Right renal cortex interstitium (tissue), 3 donors: ENCODE measurements at places on chromosomes 5 and 9.

- DNase-seq, result no peak
Measured at GRCh38 chr9:93290495-93291434, 106.8 kb downstream of the WNK2 start.

DNA sequence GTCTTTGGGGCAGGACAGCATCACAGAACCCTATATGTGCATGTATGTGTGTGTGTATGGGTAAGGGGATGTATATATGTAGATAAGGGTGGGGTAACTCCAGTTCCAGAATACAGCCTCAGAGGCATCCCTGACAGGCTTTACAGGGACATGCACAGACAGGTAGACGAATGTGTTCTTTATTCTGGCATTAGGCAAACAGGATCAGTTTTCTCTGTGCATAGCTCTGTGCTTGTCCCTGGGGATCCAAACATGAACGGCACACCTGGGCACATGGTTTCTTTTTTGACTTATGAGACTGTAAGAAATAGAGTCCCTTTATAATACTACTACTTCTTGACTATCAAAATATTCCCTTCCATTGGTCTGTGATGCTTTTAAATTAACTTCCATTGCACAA is 120.6 kb downstream of the TRIO start:
- DNase-seq, result no peak

GRCh38 chr9:21155501-21155900 is 11.0 kb downstream of the IFNA21 start:
- DNase-seq, result no peak

DNA sequence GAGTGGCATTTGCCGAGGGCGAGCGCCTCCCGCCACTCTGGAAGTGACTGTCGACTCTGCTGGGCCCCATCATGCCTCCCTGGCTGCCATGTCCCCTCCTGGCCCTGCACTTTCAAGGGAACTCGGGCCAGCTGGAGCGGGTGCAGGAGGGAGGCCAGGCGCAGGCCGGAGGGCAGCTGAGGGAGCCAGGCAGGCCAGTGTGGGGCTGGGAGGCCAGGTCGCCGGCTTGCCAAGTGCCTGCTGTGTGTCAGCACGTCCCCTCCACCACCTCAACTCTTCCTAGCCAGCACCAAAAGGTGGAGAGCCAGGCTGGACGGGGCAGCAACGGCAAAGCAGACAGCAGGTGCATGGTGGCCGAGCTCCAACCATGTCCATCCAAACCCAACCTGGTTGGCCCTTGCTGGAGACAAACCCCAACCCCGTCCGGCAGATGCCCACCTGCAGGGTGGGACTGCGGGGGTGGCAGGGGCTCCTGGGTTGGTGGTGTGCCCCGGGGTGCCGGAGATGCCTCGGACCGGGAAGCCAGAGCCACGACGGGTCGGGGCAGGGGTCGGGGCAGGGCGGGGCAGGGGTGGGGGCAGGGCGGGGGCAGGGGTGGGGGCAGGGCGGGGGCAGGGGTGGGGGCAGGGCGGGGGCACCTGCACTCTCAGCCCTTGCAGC is 36.5 kb upstream of the EGFL7 start:
- no peak for DNase-seq

DNA sequence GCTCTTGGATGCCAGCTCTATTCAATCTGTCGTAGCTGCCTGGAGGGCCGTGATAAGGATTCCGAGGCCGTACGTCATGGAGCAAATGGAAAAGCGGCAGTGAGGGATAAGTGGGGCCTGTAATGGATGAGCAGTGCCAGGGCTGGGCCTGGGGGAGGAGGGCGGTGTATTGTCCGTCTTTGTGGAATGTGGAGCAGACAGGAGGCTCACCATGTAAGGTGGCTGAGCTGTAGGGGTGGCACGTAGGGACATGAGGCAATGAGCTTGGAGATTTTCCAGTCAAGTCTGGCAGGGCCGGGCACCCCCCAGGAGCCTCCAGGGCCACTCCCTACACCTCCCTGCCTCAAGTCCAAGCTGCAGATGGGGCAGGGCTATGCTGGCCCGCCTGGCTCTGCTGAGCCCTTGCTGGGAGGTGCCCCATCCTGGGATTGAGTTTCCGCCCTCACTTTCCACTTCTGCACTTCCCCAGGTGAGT is 29.2 kb downstream of the NCS1 start:
- DNase-seq, result no peak

DNA sequence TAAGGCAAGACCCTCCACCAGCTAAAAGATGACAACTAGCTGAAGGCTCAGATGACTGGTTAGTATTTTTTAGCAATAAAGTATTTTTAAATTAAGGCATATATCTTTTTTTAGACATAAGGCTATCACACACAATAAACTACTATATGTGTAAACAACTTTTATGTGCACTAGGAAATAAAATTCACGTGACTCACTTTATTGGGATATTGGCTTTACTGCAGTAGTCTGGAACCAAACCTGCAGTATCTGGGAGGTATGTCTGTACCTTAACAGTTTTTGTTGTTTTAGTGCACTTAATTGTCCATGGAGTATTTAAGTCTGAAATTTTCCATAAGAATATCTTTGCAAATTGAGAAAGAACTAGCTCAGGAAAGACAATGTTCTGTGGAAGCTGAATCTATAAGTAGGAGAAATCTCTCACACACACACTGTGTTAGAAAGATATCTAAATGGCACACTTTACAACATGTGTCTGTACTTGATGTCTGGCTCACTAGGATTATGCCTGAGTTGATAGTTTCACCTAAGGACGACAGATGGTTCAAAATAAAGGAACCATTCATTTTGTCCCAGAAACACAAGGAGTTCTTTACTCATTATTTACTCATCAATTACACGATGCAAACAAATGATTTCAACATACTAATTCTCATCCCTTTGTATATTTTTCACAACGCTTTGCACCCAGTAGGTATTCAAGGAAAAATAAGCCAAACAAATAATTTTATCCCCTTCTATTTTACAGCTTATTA is 4.6 kb downstream of the RAPGEF6 start:
- DNase-seq, result no peak
